Activated CD4-positive, alpha-beta memory T cell treated with anti-CD3 and anti-CD28 coated beads for 36 hours (primary cell): ENCODE measurements at places on chromosomes 13 and 19.

- no peak for DNase-seq
These were observed 213.2 kb downstream of the ATP8A2 start for GRCh38 chr13:25585000-25585399.

GRCh38 chr13:101474419-101474957, 22.0 kb downstream of the ITGBL1 start:
- no peak for DNase-seq

- DNase-seq, result no peak
These were observed 91.0 kb upstream of the MYCBP2 start for GRCh38 chr13:77417897-77418296.

DNA sequence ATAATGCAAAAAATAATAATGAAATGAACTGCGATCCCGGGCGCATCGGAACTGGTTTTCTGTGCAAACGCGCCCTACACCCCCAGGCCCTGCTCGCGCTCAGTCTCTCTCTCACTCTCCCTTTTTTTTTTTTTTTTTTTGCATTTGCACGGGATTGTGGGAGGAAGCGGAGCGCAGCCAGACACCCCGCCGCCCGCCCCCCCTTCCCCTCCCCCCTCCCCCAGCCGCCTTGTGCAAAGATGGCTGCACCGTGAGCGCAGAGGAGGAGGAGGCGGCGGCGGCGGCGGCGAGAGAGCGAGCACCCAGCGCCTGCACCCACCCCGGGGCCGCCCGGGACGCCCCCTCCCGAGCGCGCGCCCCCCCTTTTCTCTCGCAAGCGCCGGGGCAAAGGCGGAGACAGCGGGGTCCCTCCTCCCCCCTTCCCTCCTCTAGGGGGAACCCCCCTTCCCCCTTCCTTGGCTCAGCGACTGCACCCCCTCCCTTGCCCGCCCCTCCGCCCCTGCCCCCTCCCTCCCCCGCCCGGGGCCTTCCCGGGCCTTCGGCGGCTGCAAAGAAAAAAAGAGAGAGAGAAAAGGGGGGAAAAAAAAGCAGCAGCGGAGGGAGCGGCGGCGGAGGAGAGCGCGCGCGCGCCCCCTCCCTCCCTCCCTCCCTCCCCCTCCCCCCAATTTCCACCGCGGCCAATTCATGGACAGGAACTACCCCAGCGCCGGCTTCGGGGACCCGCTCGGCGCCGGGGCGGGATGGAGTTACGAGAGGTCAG, at the start of gene PRR12:
Gene PRR12, plus strand, starts transcription at position 212 of the 760 bp plus-strand sequence. Its CDS starts 473 bp downstream, at position 685.
- peak; percentile 81 for DNase-seq

GRCh38 chr19:45526143-45526542, 18.9 kb downstream of the VASP start:
- no peak for DNase-seq

DNA sequence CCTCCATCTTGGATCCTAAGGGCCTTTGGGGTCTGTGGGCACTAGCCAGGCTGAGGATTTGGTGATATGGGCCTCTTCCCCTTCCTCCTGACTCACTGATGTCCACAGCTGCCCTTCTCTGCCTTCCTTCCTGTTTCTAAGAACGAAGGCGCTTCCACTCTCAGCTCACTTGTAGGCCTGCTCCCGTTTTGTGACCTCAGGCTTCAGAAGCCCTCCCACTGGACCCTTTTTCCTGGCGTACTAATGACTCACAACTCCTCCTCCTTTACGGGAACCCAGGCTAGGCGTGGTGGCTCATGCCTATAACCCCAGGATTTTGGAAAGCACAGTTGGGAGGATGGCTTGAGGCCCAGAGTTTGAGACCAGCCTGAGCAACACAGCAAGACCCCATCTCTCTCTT, 55.6 kb downstream of the TMED1 start:
- DNase-seq, result no peak

DNA sequence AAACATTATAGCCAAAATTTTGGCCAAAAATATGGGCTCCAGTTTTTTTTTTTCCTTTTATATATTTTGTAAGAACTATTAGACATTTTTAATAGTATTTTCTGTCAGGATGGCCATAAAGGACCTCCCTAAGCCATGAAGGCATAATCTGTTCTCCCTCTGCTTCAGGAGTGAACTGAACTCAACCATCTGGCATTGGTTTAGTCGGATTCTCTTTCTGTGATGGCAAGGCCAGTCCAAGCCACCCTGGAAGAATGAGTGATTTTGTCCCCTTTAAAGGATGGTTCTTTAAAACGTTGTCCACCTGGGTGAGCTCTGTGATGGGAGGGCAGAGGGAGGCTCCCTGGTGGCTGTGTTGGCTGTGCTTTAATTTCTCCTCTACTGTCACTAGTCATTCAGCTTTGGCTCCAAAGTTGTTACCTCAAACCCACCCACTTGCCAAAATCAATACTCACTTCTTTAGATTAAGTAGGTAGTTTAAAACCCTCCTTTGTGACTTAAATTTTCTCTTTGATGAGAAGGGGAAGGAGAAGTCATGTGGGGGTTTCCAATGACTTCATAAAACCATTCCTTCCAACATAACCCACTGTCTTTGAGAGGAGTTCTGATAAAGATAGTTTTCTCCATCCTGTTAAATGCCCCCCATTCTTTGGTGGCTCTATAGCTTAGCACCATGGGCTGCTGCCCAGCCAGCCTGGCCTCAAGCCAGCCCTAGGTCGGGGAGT, 4.4 kb downstream of the TNFRSF19 start:
- DNase-seq, result no peak

DNA sequence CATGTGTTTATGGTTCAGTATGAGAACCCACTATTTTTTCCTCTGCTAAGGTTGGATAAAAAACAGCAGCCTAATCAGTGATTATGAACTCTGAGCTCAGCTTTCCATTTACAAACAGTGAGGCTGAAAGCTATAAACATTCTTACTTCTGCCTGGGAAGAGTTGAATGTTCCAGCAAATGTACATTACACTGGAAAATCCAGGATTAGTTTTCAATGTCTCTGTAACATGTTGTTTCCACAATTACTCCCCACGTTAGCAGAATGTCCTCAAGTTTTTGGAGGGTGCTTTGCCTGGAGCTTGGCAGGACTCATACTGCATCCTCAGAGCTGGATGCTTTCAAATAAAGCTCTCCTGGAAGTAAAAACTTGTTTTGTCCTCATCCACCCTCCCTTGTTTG, 150.4 kb downstream of the POSTN start:
- DNase-seq, result no peak

DNA sequence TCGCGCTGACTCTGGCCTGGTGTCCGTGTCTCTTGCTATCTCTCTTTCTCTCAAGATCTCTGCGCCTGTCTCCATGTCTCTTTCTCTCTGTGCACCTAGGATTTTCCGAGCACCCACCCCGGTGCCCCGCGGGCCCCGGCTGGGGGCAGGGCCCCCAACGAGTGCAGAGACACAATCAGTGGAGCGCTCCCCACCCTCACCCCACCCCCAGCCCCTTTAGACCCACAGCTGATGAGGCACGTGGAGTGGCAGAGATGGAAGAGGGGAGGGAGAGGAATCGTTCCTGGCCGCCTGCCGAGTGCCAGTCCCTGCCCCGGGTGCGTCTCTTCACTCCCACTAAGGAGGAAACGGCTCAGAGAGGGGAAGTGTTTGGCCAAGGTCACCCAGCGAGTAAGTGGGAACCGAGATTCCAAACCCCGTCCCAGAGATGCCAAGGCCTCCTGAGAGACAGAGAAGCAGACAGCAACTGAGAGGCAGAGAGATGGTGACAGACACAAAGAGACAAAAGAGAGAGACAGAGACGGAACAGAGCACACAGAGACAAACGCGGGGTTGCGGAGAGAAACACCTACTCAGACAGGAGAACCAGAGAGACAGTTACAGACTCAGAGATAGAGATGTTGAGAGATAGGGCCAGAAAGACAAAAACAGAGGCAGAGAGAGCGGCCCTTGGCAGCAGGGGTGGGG, 626 bp upstream of the BCL3 start:
- peak; percentile 60 for DNase-seq

- DNase-seq, result peak; percentile 73
These were observed 3.3 kb upstream of the NAPA start for GRCh38 chr19:47518139-47518538.

- DNase-seq, result no peak
These were observed 1.7 kb upstream of the PPP5C start for GRCh38 chr19:46345157-46345556.

GRCh38 chr13:73335210-73335609, 276.4 kb downstream of the KLF5 start:
- no peak for DNase-seq

DNA sequence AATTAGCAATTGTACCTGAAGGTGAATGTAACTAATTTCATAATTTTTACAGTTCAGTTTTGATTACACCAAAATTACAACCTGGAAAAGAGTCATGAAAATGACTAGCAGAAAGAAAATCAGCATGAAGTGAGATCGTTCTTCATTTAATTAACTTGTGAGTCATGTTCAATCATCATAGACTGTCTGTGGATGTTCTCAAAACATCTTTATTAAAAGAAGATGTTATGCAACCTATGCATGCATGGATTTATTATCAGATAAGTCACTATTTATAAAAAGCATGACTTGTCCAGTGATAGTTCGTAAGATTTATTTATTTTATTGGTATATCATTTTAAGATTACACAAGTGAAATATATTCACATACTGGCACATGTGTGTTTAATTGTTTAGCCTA, 245.9 kb downstream of the ITGBL1 start:
- no peak for DNase-seq

DNA sequence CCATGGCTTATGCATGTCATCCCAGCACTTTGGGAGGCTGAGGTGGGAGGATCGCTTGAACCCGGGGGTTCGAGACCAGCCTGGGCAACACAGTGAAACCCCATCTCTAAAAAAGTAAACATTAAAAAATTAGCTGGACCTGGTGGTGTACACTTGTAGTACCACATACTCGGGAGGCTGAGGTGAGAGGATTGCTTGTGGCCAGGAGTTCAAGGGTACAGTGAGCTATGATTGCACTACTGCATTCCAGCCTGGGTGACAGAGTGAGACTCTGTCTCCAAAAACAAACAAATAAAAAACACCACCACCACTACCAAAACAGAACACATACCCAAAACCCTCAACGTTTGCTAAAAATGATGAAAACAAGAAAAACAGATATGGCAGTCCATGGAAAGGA, 15.9 kb downstream of the FBXO17 start:
- no peak for DNase-seq

DNA sequence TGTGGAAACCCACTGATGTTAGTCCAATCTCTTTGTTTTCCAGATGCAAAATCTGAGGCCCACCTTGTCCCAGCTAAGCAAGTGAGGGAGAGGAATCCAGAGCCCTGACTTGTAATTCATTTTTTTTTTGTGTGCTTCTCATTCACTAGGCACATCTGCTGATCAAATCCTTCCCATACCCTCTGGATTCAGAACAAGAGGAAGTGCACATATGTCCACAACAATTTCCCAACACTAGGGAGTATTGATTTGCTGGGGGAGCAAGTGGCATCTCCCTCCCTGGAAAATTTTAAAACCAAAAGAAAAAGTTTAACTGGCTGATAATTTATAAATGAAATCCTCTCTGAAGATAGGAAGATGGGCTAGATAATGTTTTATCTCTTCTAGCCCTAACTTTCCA, 94.6 kb upstream of the RFC3 start:
- no peak for DNase-seq
